Astrocyte (in vitro differentiated cells and primary cell): ENCODE measurements at places on chromosomes 3 and 15.

- peak; percentile 62 for DNase-seq
Observed at GRCh38 chr3:66722675-66723074, 221.9 kb upstream of the LRIG1 start.

DNA sequence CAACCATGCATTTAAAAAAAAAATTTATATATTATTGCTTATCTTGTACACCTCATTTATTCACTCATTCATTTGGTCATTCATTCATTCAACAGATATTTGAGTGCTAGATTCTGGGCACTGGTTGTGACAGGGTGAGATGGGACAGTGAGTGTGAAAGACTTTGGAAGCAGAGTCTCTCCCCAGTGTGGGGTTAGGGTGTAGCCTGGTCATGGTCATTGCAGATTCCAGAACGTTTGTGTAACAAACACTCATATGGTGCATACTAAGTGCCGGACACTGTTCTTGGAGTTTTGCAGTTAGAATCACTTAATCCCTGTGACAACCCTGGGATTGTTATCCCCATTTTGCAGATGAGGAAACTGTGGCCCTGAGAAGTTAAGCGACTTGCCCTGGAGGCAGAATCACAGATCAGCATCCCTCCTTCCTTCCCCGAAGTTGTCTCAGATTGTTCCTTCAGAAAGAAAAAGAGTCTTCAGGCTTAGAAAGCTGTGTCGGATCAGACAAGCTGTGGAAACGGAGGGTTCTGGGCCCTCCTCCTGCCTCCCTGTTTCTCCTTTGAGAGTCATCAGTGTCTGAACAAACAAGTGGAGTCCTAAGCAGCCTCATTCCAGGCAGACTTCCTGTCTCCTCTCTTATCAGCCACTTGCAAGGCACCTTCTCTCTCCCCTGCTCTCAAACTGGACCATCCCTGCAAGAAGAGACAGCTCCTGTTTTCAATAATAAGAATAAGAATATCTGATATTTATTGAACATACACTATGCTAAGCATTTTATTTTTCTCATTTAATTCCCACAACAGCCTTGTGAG, 6.3 kb downstream of the LOXL1 start:
- DNase-seq, result no peak

- peak; percentile 65 for DNase-seq
Observed at GRCh38 chr3:188468196-188468595, 314.2 kb downstream of the LPP start.

DNA sequence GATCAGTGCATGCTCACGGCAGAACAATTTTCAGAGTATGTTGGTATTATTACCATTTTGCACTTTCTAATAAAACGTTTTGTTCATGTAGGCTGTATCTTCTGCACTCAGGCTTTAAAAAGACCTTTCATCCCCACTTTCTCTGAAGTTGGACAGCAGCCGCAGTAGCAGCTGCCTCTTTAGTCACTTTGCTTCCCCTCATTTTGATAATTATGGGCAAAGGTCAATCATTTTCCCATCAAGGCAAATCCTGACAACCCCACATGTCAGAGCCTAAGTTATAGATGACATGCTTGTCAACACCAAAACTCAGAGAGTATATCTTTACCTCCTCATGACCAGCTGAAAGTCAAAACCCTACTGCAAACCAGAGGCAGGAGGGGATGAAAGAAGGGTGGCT, 99.7 kb downstream of the ROBO2 start:
- no peak for DNase-seq

GRCh38 chr3:160676547-160677303, at the start of gene ARL14:
Gene ARL14 (plus strand): TSS chr3:160677160. CDS start chr3:160677347, 187 bp downstream.
- peak; percentile 81 for DNase-seq

- no peak for DNase-seq
Observed at GRCh38 chr3:15051531-15051930, 13.6 kb downstream of the MRPS25 start.

DNA sequence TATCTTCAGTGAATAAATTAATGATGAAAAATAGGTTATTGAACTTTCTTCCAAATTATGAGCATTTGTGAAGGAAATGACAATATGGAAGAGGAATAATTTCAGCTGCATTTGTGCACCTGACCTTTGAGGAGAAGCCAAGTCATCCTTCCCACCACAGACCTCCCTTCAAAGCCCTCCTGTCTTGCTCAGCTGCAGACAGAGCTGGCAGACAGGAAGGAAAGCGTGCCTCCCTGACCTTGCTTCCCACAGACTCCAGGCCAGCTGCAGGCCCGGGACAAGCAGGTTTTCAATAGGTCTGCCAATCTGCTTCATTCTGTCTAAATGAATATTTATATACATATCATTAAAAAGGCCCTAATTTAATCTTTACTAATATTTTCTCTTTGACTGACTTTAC, 152.9 kb upstream of the RBMS3 start:
- DNase-seq, result peak; percentile 57

GRCh38 chr3:185645596-185646381, 59.7 kb downstream of the SENP2 start:
- no peak for DNase-seq

DNA sequence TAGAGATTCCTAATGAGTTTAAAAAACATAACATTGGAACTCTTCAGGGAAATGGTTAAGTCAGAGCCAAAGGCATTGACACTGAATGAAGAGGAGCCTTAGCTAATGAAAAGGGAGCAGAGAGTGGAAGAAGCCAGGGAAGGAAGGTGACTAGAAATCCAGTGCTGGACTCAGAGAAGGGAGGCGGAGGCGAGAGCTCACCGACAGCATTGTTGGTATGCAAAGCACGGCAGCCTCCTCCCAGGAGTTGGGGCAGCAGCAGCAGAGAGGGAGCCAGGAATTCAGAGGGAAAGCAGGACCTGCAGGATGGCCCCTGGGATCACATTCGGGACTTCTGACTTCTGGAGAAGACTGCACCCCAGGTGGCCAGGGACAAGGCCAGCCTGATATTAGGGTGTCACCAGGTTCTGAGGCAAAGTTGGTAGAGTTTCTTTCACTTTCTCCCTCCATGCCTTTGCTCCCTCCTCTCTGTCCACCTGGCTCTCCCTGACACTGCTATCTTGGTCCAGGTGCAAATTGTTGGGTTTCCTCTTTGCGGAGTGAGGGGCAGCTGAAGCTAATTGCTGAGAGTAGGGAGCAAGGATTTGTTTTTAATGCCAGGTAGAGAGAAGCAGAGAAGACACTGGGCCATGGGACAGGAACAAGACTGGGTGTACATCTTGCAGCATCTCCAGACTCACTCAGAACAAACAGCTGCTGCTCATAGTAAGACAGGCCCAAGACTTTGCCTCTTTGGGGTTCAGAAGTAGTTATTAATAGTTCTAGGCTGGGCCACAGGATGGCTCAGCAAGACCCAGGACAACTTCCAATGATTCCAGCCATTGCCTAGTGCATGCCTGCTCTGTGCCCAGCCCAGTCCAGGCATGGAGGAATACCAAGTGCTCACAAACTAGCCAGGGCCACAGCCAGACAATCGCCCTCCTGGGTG, 157.9 kb downstream of the TLE3 start:
- DNase-seq, result no peak

DNA sequence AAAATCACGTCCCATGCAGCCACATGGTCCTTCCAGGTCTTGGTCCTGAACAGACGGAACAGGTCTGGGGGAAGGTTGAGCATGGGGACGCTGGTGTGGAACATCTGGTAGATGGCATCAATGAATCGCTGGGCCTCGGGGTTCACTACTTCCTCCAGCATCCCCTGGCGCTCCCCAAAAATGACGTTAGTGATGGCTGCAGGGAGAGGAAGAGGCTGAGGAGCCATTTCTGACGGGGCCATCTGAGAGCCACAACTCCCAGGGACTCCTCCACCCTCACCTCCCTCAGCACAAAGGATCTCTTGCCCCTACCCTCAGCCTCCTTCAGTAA, 23.7 kb downstream of the CYP11A1 start:
- DNase-seq, result no peak

- DNase-seq, result no peak
Observed at GRCh38 chr3:62211675-62212429, 161.5 kb downstream of the FEZF2 start.

GRCh38 chr3:134840459-134840858, 45.4 kb downstream of the EPHB1 start:
- no peak for DNase-seq

DNA sequence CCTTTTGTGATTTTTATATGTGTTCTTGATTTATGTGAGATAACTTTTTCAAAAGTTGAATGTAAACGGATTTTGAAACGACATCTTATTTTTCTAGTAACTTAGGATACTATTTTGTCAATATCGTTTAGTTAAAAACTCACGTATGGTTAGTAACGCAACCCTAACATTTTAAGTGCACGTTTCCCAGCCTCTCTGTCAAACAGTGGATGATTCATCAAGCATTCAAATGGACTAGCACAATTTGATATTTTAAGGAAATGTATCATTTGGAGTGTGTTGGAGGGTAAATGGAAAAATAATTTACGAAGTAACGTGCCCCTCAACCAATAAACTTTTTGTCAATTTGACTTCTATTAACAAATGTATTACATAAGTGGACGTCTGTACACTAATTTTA, 23.3 kb downstream of the RTP3 start:
- DNase-seq, result no peak

- DNase-seq, result no peak
Observed at GRCh38 chr3:62676689-62677271, 198.4 kb downstream of the CADPS start.

DNA sequence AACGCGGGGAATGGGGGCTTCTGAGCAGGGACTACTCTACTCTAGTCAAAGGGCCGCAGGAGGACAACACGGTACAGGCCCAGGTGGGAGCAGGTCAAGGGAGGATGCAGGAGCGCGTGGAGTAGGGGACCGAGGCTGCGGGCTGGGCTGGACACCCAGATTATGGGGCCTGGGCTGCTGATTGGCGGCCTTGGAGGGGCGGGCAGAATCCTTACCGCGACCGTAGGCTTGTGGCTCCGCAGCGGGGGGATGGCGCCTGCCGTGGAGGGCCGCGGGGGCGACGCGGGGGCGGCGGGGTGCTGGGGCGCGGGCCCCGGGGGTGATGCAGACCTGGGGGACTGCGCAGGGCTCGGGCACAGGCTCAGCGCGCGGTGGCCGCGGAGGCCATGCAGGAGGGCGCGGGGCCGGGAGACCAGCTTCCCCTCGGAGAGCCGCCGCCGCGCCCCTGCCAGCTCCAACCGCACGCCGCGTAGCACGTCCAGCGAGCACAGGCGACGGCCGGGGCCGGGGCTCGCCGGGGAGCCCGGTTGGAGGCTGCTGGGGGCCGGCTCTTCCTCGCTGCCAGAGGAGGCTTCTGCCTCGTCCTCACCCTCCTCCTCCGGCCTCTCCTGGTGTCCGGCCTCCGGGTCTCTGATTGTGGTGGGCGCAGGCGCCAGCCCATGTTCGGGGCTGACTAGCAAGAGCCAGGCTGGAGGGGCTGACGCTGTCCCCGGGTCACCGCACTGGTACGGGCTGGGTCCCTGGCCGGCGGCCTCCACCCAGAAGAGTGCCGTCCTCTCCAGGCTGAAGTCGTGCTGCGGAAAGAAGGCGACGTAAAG, 12.9 kb downstream of the UBAP1L start:
- no peak for DNase-seq

- DNase-seq, result no peak
Observed at GRCh38 chr3:165078293-165078692, at the start of gene SI. Gene SI (minus strand): TSS chr3:165078496. CDS start chr3:165076012, 2,484 bp downstream.

GRCh38 chr3:16262174-16262573, 2.6 kb downstream of the DPH3 start:
- DNase-seq, result no peak

DNA sequence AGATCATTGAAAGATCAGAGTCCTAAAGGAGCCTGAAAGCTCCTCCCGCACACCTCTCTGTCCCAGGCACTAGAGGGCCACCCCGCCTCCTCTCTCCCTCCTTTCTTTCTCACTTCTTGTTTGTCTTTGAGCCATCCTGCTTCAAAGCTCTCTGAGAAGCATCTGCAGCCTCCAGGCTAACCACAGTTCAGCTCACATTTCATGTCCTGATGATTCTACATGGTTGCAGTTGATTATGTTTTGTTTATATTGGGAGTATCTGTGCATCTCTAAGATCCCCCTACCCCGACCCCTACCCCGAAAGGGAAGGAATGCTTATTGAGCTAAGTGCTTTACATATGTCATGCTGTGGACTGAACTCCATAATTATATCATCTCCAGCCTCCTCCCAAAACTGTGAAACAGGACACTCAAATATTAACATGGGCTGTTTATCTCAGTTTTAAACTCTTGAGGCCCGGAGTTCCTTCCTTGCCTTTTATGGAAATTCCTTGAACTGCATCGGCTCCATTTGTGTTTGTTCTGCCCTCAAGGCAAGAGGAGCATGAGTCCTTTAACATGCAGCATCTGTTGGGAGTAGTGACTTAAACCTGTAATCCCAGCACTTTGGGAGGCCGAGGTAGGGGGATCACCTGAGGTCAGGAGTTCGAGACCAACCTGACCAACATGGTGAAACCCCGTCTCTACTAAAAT, 30.9 kb downstream of the MGLL start:
- peak; percentile 53 for DNase-seq
